ENCODE measurements at places on chromosomes 3 and 15.
A peak's percentile ranks its signal among the peaks of the same experiment; 100 is the strongest.

- no peak for DNase-seq
Measured at GRCh38 chr3:112693186-112693585, 52.2 kb upstream of the CCDC80 start.

DNA sequence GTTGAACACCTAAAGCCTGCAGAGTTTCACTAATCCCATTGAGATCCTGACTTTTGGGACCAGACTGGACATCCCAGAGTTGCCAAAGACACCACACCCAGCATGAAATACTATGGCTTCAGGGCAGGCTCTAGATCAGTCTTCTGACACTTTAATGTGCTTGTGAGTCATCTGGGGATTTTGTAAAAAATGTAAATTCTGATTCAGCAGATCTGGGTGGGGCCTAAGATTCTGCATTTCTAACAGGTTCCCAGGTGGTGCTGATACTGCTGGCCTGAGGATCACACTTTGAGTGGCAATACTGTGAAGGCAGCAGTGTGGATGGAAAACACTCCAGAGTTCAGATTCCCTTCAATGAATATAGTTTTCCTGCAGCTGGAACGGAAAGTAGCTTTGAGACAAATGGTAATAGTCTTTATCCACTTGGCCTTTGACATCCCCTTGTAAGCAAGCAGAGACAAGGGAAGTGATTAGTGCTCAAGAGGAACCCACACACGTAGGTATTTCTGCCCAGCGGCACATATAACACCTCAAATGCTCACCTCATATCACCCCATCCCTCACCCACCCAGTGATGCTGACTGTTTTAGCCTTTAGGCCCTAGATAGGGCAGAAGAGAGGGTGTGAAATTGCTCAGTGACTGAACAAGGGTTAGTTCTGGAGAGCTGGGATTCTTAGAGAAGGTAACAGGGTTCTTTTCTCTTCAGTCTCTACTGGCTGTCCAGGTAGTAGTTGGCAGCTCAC is 51.5 kb upstream of the GSK3B start:
- DNase-seq = peak; percentile 6

DNA sequence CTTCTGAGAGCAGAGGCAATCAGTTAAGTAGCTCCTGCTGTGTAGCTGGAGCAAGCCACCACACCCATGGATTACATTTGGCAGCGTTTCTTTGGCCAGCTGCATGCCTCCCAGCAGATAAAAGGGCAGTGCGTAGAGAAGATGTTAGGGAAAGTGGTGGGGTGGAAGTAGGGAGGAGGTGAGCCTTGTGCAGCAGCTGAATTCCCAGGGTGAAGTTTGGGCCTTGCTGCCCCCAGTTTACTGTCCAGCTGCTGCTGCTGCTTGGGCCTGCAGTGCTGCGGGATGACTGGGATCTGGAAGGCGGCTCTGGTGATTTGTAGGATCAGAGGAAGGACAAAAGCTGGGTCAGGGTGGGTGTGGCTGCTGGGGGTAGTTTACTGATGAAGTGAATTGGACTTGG is 318.7 kb upstream of the C2CD4B start:
- DNase-seq = no peak

DNA sequence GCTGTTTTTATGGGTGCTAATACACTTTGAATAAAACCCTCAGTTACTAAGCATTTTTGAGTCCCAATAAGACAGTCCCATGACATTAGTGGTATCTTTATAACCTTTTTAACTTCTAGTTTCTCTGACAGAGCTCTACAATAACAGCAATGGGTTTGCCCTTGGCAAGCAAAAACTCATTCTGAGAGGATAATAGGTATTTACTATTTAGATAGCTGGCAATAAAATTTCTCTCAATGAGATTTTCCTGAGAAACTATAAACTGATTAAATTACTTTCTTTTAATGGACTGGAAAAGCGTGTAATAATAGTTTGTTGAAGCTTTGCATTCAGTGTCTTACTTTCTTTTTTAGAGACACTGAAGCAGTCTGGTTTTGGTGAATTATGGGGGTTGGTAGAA is 168.0 kb upstream of the MLF1 start:
- DNase-seq = no peak

GRCh38 chr3:58408906-58409305 is 24.7 kb downstream of the PDHB start:
- no peak for DNase-seq
